ENCODE measurements at places on chromosomes 1 and 21. TPM values are rescaled to one million over a fixed set of nuclear protein-coding genes. Genes with fewer than 3 reads are reported as not detected.

DNA sequence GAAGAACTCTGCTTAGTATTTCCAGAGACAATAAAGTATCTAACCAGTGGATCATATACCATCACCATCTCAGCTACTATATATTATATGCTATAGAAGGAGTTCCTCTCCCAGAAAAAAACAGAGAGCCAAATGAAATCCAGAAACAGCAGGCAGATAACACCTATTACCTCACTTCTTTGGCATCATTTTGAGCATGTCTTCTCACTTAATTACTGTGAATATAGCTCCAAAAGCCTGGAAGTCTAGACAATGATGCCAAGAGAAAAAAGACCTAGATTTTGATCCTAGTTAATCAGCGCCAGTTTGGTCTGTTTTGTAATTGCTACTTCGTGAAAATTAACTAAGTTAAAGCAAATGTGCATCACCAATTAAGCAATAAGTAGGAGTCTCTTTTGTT lies 131.3 kb downstream of the EIF4G3 start:
- H3K27ac ChIP-seq: no peak overlapping the region
- peaks cover 4% of the 10 kb centered on the region for H3K4me1 ChIP-seq
- no peaks in the 10 kb centered on the region for H3K27me3 ChIP-seq
- DNase-seq: no peak
- H3K36me3 ChIP-seq: no peaks in the 10 kb centered on the region

DNA sequence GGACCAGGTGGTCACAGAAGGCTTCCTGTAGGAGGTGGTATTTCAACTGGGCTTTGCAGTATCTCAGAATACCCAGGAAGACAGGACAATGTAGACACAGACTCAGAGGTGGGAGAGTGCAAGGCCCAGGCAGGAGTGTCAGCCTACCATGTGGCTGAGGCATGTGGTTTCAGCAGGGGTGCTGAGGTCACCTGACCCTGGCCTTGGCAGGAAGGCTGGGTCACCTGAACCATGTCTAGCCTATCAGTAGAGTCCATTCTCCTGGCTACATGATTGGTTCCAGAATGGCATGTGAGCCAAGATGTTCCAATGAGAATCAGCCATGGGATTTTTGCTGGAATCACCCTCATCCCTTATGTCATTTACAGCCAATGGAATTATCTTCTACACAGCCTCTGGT lies 169.4 kb downstream of the ACTL8 start:
- no peak for DNase-seq
- no peak overlapping the region for H3K4me3 ChIP-seq
- peaks cover 34% of the 10 kb centered on the region for H3K27me3 ChIP-seq

DNA sequence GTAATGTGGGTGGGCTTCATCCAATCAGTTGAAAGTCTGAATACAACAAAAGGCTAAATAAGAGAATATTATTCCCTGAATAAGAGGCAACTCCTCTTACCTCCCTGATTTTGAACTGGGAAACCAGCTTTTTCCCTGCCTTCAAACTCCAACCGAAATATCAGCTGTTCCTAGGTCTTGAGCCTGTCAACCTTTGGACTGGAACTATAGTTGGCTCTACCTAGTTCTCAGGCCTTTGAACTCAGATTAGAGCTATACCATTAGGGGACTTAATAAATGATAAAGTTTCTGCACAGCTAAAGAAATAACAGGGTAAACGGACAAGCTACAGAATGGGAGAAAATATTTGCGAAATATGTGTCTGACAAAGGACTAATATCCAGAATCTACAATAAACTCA lies 43.8 kb upstream of the BEND5 start:
- DNase-seq: no peak
- no peaks in the 10 kb centered on the region for H3K4me1 ChIP-seq
- no peaks in the 10 kb centered on the region for H3K36me3 ChIP-seq
- no peaks in the 10 kb centered on the region for H3K27me3 ChIP-seq
- H3K27ac ChIP-seq: no peak overlapping the region
- H3K4me3 ChIP-seq: no peak overlapping the region

- H3K36me3 ChIP-seq: no peaks in the 10 kb centered on the region
- H3K27ac ChIP-seq: no peak overlapping the region
- no peaks in the 10 kb centered on the region for H3K27me3 ChIP-seq
- H3K4me1 ChIP-seq: no peaks in the 10 kb centered on the region
Measured at GRCh38 chr21:34227386-34227852, 136.4 kb upstream of the KCNE2 start.

- H3K27me3 ChIP-seq: no peaks in the 10 kb centered on the region
- no peak overlapping the region for H3K4me3 ChIP-seq
Measured at GRCh38 chr1:210715072-210715471, 386.4 kb downstream of the HHAT start.

DNA sequence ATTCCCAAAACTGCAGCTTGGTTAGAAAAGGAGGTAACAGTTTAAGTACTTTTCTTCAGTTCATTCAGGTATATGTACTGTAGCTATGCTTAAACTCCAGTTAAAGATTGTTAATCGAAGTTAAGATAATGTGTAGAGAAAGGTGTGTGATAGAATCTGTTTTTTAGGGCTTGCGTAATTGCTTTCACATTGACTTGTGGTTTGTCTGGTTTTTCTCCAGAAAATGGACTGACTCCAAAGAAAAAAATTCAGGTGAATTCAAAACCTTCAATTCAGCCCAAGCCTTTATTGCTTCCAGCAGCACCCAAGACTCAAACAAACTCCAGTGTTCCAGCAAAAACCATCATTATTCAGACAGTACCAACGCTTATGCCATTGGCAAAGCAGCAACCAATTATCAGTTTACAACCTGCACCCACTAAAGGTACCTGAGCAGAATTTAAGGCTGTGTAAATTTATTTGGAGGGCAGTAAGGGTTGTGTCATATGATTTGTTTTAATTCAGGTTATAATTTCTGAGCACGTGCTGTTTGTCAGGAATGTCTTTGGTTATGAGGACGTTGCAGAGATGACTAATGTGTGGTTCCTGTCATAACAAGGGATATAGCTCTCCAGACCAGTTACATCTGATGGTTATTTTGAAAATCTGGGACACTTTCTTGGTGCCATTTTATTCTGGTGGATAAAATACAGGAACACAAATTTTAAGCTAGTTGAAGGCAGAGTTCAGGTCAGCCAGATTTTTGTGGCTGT lies 26.0 kb downstream of the ATF6 start:
- no peaks in the 10 kb centered on the region for H3K27me3 ChIP-seq
- peaks cover 20% of the 10 kb centered on the region for H3K36me3 ChIP-seq
- DNase-seq: no peak
- no peak overlapping the region for H3K27ac ChIP-seq
- no peaks in the 10 kb centered on the region for H3K4me1 ChIP-seq

DNA sequence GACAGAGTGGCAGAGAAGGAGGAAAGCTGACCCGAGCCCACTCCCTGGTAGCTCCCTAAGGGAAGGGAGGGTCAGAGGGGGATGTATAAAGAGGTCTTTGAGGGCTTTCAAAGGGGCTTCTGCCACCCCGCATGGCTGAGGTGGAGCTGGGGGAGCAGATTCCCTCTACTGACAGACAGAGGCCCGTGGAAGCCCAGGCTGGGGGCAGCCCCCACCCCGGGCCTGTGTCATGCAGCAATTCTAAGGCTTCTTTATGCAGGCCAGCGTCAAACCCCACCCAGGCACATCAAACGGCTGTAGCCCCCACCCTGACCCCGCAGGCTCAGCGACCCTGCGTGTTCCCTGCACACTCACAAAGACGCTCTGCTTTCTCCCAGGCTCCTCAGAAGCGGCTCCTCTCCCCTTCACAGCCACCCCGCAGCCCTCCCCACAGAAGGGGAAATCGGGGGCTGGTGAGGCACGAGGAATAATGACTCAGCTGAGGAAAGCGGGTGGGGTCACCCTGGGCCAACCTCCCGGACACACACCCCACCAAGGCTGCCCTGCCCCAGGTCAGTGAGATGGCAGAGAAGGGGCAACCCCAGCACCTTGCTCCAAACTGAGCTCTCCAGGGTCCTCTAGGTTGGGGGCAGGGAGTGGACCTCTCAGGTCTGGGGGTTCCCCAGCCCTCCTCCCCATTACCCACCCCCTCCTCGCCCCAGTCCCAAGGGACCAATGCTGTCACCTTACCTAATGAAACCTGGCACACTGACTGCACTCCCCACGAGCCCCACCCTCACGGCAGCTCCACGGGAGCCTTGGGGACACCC lies 10.8 kb downstream of the SLC45A3 start:
- DNase-seq: no peak
- H3K27me3 ChIP-seq: peaks cover 5% of the 10 kb centered on the region
- peak overlapping the region; percentile 78 for H3K27ac ChIP-seq

- H3K4me3 ChIP-seq: no peak overlapping the region
- peak overlapping the region; percentile 83 for H3K27ac ChIP-seq
- H3K4me1 ChIP-seq: peaks cover 53% of the 10 kb centered on the region
- DNase-seq: peak; percentile 60
Measured at GRCh38 chr1:6352138-6352563, 41.4 kb downstream of the ACOT7 start.

DNA sequence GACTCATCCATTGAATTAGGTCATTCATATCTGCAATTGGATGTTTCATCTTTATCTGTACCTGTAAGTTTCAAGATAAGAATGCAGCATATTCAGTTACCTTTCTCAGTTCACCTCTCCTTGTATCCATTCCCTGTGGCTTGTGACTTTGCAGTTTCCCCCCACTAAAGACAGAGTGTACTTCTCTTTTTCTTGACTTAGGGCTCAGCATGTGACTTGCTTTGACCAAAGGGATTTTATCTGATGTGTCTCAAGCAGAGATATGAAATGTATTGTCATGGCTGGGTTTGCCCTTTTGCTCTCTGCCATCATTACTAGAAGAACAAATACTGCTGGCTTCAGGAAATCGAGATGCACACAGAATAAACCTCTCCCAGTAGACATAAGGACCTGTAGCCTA lies 754.8 kb downstream of the ADGRL2 start:
- no peaks in the 10 kb centered on the region for H3K27me3 ChIP-seq
- no peaks in the 10 kb centered on the region for H3K4me1 ChIP-seq
- no peaks in the 10 kb centered on the region for H3K36me3 ChIP-seq
- H3K27ac ChIP-seq: no peak overlapping the region
- no peak overlapping the region for H3K4me3 ChIP-seq

Gene ATP5PO
- 65.1 TPM for total RNA-seq

Gene ACKR1
- 10.1 TPM for total RNA-seq

Gene LRRC53
- not detected for total RNA-seq

Gene DEPDC1
- total RNA-seq: 1.7 TPM

Gene CLCA2
- 1.1 TPM for total RNA-seq

Gene MASP2
- not detected for total RNA-seq

Gene LRRC8B
- total RNA-seq: 7.0 TPM

All from transverse colon (tissue), 4 donors.